Stimulated activated CD8-positive, alpha-beta memory T cell treated with anti-CD3 and anti-CD28 coated beads, Interleukin-4, amount 100 ng/mL, for 48 hours (primary cell): ENCODE measurements at places on chromosomes 3 and 15.

GRCh38 chr3:10994306-10994705, 1.8 kb downstream of the SLC6A1 start:
- DNase-seq: no peak

DNA sequence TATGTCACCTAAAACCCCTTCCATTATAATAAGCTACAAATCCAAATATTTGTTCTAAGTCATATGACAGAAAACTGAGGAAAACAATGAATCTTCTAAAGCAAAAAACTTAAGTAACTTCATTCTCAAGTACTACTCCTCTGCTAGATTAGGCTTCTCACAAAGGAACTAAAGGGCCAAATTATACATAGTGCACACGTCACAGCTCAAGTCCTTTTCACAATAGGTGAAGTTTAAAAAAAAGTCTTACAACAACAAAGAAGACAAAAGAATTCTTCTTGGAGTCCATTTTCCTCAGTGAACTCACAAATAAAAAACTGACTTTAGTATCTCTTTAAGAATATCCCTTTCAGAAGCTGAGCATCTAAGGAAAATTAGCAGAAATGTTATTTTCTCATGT, 479.9 kb downstream of the MAGI1 start:
- DNase-seq: no peak

- DNase-seq: no peak
Observed at GRCh38 chr15:40545457-40545856, 19.4 kb downstream of the CCDC32 start.

DNA sequence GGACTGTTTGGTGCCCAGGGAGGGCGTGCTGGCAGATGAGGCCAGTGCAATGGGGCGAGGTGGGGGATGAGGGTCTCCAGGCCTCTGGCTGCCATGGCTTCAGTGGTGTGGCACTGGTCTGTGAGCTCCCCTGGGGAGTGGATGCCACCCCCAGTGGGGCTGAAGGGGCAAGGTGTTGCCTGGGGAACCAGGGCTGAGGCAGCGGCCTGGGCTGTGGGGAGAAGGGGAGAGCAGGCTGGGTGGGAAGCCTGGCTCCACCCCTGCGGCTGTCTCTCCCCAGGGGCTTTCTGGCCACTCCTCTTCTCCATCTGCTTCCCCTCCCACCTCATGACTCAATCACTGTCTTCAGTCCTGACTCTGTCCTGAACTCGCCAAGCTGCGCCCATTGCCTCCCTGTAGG, 88.4 kb upstream of the TLE3 start:
- DNase-seq: no peak
